ENCODE measurements at places on chromosomes 4 and X. TPM values are rescaled to one million over a fixed set of nuclear protein-coding genes. Genes with fewer than 3 reads are reported as not detected.

POU3F4 gene
- total RNA-seq, result not detected

PAK3 gene
- total RNA-seq, result 2.6 TPM

- DNase-seq, result no peak
Observed at GRCh38 chr4:46994007-46994405, 625 bp upstream of the GABRA4 start.

GRCh38 chrX:76617020-76617419 is 189.5 kb downstream of the MAGEE1 start:
- DNase-seq, result no peak

DNA sequence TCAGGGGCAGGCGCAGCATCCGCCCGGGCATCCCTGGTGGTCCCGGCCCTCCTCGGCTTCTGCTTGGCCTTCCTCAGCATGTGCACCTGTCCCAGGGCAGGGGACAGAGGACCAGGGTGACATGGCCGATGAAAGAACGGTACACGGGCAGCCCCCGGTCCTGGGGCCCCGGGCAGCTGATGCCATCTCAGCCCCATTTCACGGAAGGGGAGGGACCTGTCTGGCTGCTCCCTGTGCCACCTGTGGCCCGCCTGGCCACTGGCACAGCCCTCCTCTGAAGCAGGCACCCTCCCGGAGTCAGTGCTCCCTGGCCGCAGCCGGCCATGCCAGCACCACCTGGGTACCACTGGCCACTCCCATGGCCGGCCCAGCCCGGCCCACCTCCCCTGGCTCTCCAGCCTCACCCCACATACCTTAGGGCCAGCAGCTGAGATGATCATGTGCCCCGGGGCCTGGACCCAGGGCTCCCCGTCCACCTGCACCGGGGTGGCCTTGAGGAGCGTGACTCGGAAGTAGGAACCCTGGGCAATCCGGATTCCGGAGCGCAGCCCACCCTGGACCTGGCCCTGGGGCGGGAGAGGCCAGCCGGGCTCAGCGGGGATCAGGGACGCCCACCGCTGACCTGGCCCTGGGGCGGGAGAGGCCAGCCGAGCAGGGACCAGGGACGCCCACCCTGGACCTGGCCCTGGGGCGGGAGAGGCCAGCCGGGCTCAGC is 12.6 kb downstream of the DGKQ start:
- no peak for DNase-seq

- no peak for DNase-seq
Observed at GRCh38 chr4:89305028-89305427, 2.6 kb downstream of the GPRIN3 start.

DNA sequence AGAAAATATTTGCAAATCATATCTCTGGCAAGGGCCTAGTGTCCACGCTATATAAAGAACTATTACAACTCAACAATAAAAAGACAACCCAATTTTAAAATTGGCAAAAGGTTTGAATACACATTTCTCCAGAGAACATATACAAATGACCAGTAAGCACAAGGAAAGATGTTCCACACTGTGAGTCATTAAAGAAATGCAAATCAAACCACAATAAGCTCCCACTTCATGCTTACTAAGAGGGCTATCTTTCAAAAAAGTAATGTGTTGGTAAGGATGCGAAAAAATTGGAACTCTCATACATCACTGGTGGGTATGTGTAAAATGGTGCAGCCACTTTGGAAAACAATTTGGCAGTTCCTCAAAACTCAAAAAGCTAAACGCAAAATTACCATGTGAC is 884.0 kb upstream of the INTU start:
- no peak for DNase-seq

DOK7 gene
- total RNA-seq, result 0.17 TPM

- DNase-seq, result no peak
Observed at GRCh38 chr4:137238456-137239162, 293.7 kb downstream of the PCDH18 start.

DNA sequence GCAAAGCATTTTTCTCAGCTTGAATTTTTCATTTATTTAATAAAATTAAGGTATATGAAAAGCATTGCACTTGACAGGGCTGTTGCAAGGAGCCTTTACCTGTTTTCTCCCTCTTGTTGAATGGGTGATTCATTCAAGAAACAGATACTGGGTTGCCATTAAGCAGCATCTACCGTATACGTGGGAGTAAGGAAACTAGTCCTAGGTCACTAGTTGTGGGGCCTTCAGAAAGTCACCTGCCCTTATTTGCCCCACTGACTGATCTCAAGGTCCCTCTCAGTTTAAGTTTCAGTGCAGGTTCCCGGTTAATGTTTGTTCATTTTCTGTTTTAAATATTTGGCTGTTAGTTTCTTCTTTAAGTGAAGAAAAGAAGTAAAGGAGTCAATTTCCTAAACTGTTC is 34.0 kb downstream of the LHFPL1 start:
- no peak for DNase-seq

DNA sequence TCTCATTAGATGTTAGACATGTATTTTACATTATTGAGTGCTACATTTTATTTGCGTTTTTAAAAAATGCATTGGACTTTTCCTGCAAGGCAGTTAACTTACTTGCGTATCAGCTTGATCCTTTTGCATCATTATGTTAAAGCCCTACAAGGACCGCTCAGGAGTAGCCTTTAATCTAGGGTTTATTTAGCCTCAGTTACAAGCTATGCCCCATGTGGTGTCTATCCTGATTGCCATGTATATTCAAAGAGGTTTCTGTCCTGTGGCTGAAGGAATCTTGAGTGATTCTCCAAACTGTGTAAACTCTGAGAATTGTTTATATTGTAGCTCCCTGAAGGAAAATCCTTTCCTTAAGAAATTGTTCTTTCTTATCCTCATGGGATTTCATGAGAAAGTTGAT is 821.8 kb upstream of the AGA start:
- no peak for DNase-seq

FAM47E gene
- total RNA-seq, result 0.14 TPM

GRCh38 chrX:144334577-144334976 is 450.7 kb downstream of the UBE2NL start:
- no peak for DNase-seq

DNA sequence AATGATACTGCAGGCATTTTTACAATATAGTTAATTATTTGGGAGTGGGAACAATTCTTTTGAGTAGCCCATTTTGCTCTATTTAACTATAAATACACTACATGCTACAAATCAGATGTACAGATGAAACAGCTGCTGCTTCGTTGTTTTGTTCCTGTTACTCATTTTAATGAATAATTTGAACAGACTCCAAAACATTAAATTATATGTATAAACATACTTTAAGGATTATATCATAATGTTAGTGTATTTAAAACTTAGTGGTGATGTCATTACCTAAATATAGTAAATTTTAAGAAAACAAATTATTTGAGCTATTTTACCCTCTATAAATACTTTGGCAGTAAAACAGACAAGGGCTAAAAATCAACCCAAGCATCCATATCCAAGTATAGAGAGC is 60.7 kb downstream of the GAB1 start:
- peak; percentile 25 for DNase-seq

GRCh38 chrX:68878977-68879645 is 50.3 kb downstream of the EFNB1 start:
- no peak for DNase-seq

DNA sequence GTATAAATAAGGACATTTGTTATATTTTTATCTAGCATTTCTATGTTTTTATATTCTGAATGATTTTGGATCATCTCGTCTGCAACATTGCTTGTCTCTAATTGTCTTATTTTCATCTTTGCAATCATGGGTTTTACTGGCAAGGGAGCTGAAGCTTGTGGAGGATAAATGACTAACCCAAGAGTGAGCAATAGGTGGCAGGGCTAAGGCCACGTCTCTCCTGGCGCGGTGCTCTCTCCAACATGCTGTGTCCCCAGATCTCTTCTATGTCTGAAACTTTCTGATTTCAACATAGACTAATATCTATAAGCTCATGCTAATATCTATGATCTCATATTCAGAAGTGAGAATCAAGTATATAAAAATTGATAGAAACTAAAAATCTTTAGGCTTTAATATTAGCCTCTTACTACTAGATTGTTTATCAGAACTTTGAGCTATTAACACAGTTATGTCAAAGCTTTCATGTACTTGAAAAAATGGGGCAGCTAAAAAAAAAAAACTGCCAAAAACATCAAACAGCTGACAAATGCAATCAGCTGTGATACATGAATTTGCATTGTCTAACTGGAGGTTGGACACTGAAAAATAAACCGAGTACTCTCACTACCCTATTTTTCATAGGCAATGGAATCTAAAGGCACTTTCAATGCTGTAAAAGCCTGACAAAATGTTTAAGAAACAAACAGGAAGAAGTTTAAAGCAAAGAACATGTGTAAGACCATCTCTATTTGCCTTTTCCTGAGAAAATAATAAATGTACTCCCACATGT is 169.2 kb downstream of the TMA16 start:
- DNase-seq, result no peak

- no peak for DNase-seq
Observed at GRCh38 chrX:17844236-17844635, 16.9 kb downstream of the RAI2 start.

GRCh38 chr4:108636246-108636645 is 14.2 kb upstream of the OSTC start:
- DNase-seq, result no peak

- DNase-seq, result no peak
Observed at GRCh38 chr4:187127456-187127855, 403.8 kb upstream of the FAT1 start.

THAP9 gene
- 7.8 TPM for total RNA-seq

SAT1 gene
- total RNA-seq, result 422 TPM

PNMA6A gene
- 0.34 TPM for total RNA-seq

- peak; percentile 28 for DNase-seq
Observed at GRCh38 chr4:15755321-15756155, 22.6 kb upstream of the CD38 start.

DNA sequence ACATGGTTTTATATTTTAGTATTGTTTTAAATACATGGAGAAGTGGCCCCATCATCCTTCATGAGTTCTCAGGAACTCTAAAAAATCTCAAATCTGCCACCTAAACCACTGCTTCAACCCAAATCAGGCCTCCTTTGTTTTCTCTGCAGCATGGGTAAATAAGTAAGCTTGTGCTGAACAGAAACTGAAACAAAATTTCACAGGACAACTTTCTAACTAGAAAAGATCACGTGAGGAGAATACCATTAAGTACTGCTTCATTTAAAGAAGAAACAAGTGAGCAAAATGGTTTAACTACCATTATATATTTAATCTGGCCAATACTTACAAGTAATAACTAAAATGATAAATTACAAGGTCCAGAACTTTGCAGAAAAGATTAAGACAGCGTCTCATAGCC is 2.5 kb downstream of the ARAP2 start:
- no peak for DNase-seq

- no peak for DNase-seq
Observed at GRCh38 chrX:11588097-11588496, 77.6 kb downstream of the ARHGAP6 start.

DNA sequence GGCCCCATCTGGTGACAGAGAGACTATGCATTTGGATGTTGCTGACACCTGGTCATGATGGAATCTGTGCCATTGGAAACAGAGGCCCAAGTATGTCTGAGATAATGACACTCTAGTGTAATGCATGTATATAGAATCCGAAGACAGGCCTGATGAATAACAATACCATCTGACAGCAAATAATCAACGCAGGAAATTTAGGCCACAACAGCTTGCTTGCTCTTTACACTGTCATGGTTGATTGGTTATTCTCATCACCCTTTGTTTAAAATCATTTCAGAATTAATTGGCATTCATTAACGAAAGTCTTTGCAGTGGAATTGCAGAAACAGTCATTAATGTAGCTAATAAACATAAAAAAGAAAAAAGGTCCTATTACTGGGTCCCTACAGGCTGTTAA is 194.8 kb downstream of the AFF2 start:
- no peak for DNase-seq

DNA sequence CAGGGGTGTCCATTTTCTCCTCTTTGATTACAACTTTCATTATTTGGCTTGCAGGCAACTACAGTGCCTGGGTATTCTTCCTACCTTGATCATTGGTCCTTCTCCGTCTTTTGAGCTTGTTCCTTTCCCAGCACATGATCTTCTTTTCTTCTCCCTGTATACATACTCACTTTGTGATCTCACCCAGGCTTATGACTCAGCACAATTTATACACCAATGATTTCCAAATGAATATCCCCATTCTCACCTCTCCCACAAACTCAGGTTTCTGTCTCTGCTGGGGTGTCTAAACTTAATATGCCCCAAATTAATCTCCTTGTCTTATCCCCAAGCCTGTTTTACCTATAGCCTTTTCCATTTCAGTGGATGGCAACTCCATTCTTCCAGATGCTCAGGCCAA is 19.5 kb upstream of the C4orf54 start:
- no peak for DNase-seq

GRCh38 chr4:2276581-2277325 is 14.8 kb upstream of the MXD4 start:
- no peak for DNase-seq

SERPINA7 gene
- not detected for total RNA-seq

JADE3 gene
- total RNA-seq, result 10.9 TPM

- no peak for DNase-seq
Observed at GRCh38 chr4:79472693-79473438, 64.8 kb upstream of the GK2 start.

DNA sequence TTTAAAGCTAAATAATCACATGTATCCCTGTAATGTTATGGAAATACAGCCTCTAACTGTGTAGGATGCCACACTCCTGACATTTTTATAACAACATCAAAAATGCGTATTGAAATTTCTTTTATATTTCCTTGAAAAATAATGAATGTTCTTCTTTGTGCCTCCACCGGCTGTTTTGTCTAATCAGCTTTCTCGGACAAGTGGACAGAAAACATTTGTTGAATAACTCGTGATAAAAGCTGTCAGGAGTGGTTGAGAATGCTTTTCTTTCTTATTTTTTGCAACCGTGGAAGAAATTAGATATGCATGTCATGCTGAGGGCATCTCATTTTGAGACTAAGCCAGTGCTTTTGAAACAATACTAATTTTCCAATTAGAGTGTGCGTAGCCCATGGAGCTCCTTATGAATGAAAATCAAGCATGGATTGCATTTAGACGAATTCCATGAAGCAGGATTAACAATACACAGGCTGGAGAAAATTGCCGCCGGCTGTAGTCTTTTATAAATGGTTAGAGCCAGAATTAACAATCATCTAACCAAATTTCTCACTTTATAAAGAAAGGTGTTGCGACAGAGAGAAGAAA is 614.5 kb upstream of the LCORL start:
- no peak for DNase-seq
